ENCODE measurements at places on chromosomes 12 and 14. TPM values are rescaled to one million over a fixed set of nuclear protein-coding genes. Genes with fewer than 3 reads are reported as not detected.
A peak's percentile ranks its signal among the peaks of the same experiment; 100 is the strongest.

DNA sequence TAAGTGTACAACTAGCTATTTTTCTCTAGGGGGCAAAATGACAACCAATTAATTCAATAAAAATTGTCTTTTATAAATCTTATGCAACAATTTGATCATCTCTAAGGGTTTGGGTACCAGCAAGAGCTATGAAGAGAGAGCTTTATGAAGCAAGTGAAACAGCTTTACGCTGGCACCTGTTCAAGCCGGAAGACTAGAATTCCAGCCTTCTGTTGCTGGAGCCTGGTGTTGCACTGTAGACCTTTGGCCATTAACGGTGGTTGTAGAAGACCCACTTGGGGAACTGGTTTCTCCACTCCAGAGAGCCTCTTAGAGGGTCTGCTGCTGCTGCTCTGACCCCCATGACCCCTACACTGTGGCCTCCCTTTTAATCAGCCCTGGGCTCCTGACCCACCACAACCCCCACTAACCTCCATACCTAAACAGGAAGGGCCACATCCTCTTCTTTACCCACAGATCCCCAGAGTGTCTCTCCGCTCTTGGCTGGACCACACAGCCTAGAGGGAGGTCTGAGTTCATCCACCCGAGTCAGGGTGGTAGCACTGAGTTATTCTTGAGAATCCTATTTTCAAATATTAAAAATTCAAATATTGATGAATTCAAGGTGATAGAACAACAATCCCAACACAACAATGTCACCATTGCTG is 54.6 kb upstream of the STON2 start:
- no peaks in the 10 kb centered on the region for H3K36me3 ChIP-seq
- no peak overlapping the region for H3K27ac ChIP-seq
- H3K4me1 ChIP-seq = peaks cover 8% of the 10 kb centered on the region
- no peak for DNase-seq

DNA sequence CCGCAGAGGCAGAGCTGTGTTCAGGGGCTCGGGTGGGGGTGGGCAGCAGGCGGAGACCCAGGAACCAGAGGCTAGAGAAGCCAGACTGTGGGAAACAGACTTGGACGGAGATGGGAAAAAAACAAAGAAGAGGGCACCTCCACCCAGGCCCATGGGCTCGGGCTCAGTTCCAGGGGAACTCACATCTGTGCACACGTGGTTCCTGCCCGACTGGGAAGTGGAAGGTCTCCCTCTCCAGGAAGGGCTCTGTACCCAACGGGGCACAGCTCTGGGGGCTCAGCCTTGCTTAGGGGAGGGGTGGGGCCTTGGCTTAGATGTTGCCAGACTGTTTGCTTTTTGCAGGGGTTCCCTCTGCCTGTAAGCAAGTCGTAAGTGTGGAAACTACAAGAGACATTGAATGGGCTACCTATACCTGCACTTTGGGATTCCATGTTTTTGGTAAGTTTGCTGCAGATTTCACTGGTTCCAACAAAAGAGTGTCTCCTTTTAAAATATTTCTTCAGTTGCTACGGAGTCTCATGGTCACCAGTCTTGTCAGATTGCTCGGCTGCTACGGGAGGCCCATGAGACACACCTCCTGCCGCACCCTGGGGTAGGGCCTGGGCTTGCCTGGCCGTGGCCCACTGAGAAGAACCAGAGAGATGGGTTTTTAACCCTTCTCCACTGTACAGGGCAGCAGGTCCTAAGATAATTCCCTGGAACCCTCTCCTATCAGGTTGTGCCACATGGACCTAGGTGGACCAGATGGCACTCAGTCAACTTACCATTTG is 127.6 kb upstream of the EVL start:
- H3K36me3 ChIP-seq = no peaks in the 10 kb centered on the region
- H3K4me3 ChIP-seq = no peak overlapping the region
- H3K27me3 ChIP-seq = no peaks in the 10 kb centered on the region
- no peak overlapping the region for H3K27ac ChIP-seq
- DNase-seq = no peak

- no peaks in the 10 kb centered on the region for H3K36me3 ChIP-seq
- H3K4me3 ChIP-seq = no peak overlapping the region
- no peak overlapping the region for H3K27ac ChIP-seq
- DNase-seq = no peak
- no peaks in the 10 kb centered on the region for H3K4me1 ChIP-seq
These were observed 122.3 kb downstream of the MON2 start for GRCh38 chr12:62588916-62589315.

GRCh38 chr12:13250416-13250815 is 53.9 kb downstream of the EMP1 start:
- H3K36me3 ChIP-seq = no peaks in the 10 kb centered on the region
- no peaks in the 10 kb centered on the region for H3K27me3 ChIP-seq
- H3K4me1 ChIP-seq = no peaks in the 10 kb centered on the region
- H3K4me3 ChIP-seq = no peak overlapping the region

DNA sequence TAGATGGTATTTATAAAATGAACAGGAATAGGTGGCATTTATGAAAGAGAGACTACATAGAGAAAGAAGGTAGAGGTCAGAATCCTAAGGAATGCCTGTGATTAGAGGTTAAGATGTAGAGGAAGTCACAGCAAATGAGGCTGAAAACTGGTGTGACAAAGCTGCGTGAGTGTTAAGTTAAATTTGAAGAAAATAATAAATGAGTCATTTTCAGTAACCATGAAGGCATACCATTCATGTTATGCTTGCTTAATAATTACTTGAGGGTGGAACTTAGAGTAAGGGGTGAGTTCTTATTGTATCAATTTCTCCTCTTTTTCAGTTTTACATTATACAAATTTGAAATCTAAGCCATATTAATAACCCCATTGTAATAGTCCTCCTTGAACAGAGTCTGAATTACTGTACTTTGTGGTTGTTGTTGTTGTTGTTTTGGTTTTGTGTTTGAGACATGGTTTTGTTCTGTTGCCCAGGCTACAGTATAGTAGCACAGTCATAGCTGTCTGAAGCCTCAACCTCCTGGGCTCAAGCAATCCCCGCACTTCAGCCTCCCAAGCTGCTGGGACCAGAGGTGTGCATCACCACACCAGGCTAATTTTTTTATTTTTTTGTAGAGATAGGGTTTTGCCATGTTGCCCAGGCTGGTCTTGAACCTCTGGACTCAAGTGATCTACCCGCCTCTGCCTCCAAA is 761.5 kb downstream of the GALC start:
- no peak overlapping the region for H3K27ac ChIP-seq
- no peaks in the 10 kb centered on the region for H3K36me3 ChIP-seq
- H3K4me1 ChIP-seq = no peaks in the 10 kb centered on the region
- H3K4me3 ChIP-seq = no peak overlapping the region
- H3K27me3 ChIP-seq = peaks cover 2% of the 10 kb centered on the region

- no peak overlapping the region for H3K4me3 ChIP-seq
- no peaks in the 10 kb centered on the region for H3K27me3 ChIP-seq
- no peaks in the 10 kb centered on the region for H3K4me1 ChIP-seq
- no peak for DNase-seq
- H3K27ac ChIP-seq = no peak overlapping the region
- H3K36me3 ChIP-seq = no peaks in the 10 kb centered on the region
These were observed 235.5 kb downstream of the PAWR start for GRCh38 chr12:79455286-79455685.

DNA sequence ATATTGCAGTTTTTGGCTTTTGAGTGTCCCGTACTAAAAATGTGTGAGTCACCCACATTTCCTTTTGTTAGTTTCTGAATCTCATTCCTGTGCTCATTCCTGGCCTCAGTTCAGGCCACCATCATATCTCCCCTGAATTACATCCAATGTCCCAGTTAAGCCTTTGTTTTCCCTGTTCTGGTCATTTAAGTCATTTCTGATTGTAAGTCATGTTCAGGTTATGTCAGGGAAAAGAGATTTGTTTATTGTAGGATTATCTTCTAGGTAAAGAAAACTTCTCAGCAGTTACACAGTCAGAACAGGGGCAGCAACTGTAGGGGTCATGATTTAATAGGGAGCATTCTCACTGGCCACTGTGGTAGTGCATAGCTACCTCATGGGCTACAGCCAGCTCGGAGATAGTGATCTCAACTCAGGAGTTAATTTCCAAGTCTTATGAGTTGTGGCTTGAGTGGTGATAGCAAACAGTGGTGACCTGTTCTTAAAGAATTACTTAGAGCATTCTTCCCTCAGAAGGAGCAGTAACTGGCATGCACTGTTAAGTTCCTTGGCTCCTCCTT is 6.7 kb downstream of the DDX47 start:
- peaks cover 20% of the 10 kb centered on the region for H3K4me1 ChIP-seq
- H3K27ac ChIP-seq = peak overlapping the region; percentile 68
- no peaks in the 10 kb centered on the region for H3K27me3 ChIP-seq
- DNase-seq = no peak
- no peak overlapping the region for H3K4me3 ChIP-seq

- H3K4me3 ChIP-seq = no peak overlapping the region
- H3K4me1 ChIP-seq = peaks cover 2% of the 10 kb centered on the region
- no peaks in the 10 kb centered on the region for H3K27me3 ChIP-seq
These were observed 101.0 kb downstream of the DERA start for GRCh38 chr12:16012117-16012516.

GRCh38 chr14:68749487-68750475 is 43.1 kb downstream of the ZFP36L1 start:
- DNase-seq = no peak
- no peaks in the 10 kb centered on the region for H3K36me3 ChIP-seq
- no peak overlapping the region for H3K4me3 ChIP-seq
- peaks cover 11% of the 10 kb centered on the region for H3K4me1 ChIP-seq
- no peaks in the 10 kb centered on the region for H3K27me3 ChIP-seq

DNA sequence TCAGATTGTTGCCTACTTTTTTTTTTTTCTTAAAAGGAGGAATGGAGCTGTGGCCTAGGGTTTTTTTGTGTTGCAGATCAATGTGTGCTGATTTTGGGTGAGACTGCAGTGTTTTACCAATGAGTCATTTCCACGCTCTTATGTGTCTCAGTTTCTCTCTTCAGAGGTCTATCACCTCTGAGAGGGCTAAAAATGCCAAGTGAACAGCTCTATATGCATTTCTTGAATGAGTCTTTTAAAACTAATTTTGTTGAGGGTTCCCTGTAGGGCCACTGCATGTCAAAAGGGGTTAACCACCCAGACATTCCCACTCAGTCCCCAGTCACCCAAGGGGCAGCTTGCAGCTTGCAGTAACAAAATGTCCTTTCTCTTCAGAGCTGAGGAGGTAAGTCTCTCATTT is 24.3 kb upstream of the GLIPR1L2 start:
- H3K36me3 ChIP-seq = no peaks in the 10 kb centered on the region
- H3K27ac ChIP-seq = no peak overlapping the region
- H3K27me3 ChIP-seq = no peaks in the 10 kb centered on the region
- no peak overlapping the region for H3K4me3 ChIP-seq

GRCh38 chr14:87199381-87199780 is 793.6 kb downstream of the GALC start:
- H3K36me3 ChIP-seq = no peaks in the 10 kb centered on the region
- H3K27ac ChIP-seq = no peak overlapping the region
- H3K27me3 ChIP-seq = no peaks in the 10 kb centered on the region
- no peak overlapping the region for H3K4me3 ChIP-seq
- peaks cover 3% of the 10 kb centered on the region for H3K4me1 ChIP-seq

TAS2R31 gene
- 3.2 TPM for total RNA-seq

WNT1 gene
- total RNA-seq = 0.15 TPM

TPI1 gene
- 507 TPM for total RNA-seq

All from lung (tissue), 17 donors.